ENCODE measurements at places on chromosomes 5 and 9.

- no peaks in the 10 kb centered on the region for H3K36me3 ChIP-seq
- H3K27ac ChIP-seq, result no peak overlapping the region
- H3K27me3 ChIP-seq, result peaks cover 9% of the 10 kb centered on the region
- DNase-seq, result no peak
Measured at GRCh38 chr5:6849316-6850105, 136.3 kb downstream of the TENT4A start.

DNA sequence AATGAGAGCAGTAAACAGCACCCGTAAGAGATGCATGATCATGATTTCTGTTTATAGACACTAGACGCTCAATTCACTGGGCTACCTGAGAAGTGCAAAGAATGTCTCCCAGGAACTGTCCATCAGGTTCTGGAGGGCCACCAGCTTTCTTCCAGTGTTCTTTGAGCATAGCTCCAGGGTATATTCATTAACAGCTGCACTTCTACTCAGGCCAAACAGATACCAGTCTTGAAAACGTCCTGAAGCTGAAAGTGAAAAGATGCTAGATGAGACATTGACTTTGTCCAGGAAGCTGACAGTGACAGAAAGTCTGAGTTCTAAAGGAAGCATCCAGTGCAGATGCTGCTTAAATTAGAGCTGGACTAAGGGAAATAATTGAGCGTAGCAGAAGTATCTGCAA is 488.7 kb upstream of the TYRP1 start:
- no peak for DNase-seq
- no peak overlapping the region for H3K27ac ChIP-seq
- H3K27me3 ChIP-seq, result no peaks in the 10 kb centered on the region
- no peaks in the 10 kb centered on the region for H3K36me3 ChIP-seq

- no peaks in the 10 kb centered on the region for H3K4me1 ChIP-seq
- no peaks in the 10 kb centered on the region for H3K36me3 ChIP-seq
- DNase-seq, result no peak
- no peak overlapping the region for H3K4me3 ChIP-seq
Measured at GRCh38 chr9:111148052-111149017, 110.1 kb upstream of the LPAR1 start.

- no peaks in the 10 kb centered on the region for H3K36me3 ChIP-seq
- H3K4me1 ChIP-seq, result peaks cover 4% of the 10 kb centered on the region
- no peak for DNase-seq
Measured at GRCh38 chr5:123364441-123365155, 58.6 kb downstream of the CEP120 start.

DNA sequence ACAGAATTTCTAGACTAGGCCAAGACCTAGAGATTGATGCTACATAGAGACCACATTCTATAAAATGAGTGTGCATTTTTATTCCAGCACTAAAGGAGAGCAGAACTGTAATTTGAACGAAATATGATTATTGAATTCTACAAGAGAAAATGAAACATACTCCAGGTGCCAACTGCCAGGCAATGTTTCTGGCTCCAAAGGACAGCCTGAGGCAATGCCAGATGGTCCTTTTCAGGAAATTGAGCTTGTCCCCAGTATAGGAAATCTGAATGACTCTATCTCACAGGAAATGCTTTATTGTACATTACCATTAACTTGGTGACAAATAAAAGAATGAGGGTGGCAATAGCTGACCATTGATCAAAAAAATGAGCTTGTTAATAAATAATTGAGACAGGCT is 28.8 kb upstream of the RASGRF2 start:
- H3K36me3 ChIP-seq, result no peaks in the 10 kb centered on the region
- no peak overlapping the region for H3K27ac ChIP-seq
- no peak for DNase-seq
- H3K4me3 ChIP-seq, result no peak overlapping the region
- peaks cover 4% of the 10 kb centered on the region for H3K4me1 ChIP-seq
- no peaks in the 10 kb centered on the region for H3K27me3 ChIP-seq

DNA sequence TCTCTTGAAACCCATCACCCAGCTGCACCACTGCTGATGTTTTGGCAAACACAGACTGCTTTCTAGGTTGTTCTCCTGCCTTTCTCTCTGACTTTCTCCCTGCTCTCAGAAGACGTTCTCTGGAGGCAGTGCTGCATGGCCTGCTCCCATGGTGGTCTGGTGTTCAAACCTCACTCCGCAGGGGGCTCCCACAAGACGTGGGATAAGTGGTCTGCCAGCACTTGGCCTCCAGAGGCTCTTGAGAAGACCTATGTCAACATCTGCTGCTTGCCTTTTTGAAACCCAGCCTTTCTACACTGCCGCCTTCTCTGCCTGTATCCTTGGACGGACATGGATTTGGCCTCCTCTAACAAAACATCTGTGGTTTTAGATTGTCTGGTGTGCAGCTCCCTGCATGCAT is 16.6 kb downstream of the USP20 start:
- no peak overlapping the region for H3K4me3 ChIP-seq
- peaks cover 2% of the 10 kb centered on the region for H3K27me3 ChIP-seq
- peaks cover 9% of the 10 kb centered on the region for H3K4me1 ChIP-seq
- peaks cover 27% of the 10 kb centered on the region for H3K36me3 ChIP-seq

Data from endothelial cell (in vitro differentiated cells).